GM13977 (cell line): ENCODE measurements at places on chromosomes 2 and 18.

GRCh38 chr2:7025082-7025481 is 107.9 kb downstream of the RNF144A start:
- no peak for DNase-seq

GRCh38 chr18:28079883-28080282 is 97.0 kb downstream of the CDH2 start:
- DNase-seq, result no peak

- no peak for DNase-seq
Observed at GRCh38 chr2:86078774-86079545, 26.7 kb downstream of the POLR1A start.

DNA sequence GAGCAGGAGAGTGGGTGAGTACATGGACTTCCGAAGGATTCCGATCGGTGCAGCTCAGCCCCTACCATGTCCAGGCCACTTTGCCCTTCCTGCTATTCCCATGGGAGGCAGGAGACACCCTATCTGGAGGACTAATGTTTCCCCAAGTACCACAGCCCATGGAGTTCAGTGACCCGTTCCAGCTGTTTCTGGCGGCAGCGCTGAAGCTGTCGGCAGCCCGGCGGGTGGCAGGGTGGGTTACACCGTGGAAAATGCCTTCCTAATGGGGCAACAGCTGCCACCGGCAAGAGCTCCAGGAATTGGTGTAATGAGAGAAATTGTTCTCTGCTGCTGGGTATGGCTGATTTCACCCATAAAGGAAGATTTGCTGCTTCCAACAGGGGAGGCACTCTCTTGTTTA is 98.3 kb downstream of the MYCN start:
- DNase-seq, result no peak

DNA sequence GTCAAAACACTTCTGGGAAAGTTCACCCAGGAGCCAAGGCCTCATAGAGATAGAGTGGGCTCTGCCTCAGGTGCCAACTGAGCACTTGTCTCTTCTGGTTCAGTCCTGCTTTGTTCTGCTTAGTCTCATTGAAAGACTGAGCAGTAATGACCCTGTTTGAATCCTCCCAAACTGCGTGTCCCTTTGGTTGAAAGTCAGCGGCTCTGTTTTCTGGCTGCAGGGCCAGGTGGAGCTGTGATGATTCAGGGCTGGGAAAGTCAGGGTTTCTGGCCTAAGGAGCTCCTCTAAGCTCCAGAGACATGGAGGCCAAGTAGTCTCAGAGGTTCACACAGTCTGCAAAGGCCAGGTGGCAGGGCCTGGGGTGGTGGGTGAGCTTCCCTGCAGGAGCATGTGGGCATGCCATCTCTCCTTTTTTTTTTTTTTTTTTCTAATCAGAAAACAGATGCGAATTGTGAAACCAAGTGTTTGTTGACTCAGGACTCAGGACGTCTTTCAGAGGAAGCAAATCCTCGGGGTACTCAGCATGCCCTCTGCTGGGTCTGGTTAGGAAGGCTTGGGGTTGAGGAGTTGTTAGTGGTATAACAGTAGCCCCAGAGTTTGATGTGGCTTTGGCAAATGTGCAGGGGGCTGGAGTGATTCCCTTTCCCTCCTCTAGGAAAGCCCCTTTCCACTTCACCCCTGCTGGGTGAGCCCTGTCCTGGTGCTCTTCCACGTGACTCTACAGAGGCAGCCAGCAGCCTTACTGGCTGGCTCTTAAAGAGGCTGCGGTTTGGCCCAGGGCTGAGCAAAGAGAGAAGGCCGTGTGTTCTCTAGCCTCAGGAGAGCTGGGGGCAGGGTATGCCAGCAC is 38.3 kb downstream of the TMEM17 start:
- DNase-seq, result no peak

DNA sequence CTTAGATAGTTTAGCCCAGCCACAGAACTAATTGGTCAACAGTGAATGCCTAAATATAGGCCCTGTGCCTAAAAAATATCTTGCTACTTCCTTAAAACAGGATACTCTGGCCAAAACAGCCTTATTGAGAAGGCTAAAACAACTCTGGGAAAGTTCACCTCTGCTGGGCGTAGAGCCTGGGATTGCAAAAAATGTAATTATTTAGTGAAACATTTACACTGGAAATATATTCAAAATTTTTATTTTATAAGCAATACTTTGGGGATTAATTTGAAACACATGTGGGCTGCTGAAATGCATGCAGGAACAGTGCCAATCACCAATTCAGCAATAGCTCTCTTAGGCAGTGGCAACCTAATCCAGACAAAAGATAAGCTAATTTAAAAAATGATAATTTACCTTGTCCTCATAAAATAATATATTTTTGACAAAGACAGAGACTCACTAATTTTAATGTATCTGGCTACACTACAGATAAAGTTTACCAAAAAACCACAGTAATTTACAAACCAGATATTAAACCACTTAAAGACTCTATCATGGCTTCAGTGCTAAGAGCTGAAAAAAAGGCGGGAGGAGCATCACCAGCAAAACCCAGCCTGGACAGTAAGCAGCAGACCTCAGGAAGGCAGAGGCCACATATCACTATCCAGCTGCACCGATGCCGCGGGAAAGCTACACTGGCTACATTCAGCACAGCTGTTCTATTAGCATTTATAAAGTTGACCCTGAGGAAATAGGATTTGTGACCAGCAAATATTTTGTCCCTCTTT is 18.5 kb downstream of the TRAK2 start:
- no peak for DNase-seq

DNA sequence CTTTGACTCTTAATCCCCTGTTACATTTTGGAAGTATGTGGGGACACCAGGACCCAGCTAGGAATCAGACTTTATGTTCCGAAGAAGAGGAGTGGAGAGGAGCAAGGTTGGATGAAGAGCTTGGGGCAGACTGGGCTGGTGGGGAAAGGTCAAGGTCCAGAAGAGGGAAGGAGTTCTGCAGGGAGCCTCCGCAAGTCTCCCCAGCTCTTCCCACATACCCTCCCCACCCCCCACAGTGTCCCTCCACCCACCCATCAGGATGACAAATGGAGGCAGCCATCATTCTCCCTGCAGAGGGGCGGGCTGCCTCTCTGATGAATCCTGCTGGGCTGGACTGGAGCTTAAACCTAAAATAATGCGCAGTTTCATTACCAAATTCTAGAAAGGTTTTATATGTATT is 77.2 kb downstream of the ACKR3 start:
- DNase-seq, result no peak

GRCh38 chr2:41941831-41942230 is 106.0 kb upstream of the PKDCC start:
- no peak for DNase-seq

GRCh38 chr2:102367331-102367971 is 11.9 kb downstream of the IL18R1 start:
- DNase-seq, result peak; percentile 50

DNA sequence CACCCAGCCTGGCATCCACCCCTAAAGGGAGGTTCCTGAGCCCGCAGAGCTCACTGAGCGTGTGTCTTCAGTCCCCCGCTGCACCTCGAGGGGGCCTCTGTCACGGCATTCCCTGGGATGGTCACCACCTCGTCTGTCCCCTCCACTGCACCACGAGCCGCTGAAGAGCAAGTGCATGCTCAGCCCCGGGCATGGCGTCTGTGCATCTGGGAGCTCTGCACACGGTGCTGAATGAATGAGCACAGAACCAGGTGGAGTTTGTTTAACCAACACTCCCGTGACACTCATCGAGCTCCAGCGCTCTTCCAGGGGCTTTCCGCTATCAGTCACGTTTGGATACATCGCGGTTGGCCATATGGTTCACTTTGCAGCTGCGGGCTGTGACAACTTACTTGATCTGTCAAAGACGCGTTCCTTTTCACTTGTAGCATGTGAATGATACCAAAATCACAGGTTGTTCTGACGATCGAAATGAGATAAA is 9.2 kb downstream of the ALLC start:
- no peak for DNase-seq

- peak; percentile 64 for DNase-seq
Observed at GRCh38 chr2:43224131-43224570, 2.3 kb downstream of the ZFP36L2 start.

- no peak for DNase-seq
Observed at GRCh38 chr18:58413667-58414628, 214.9 kb downstream of the ALPK2 start.

GRCh38 chr2:221559991-221560390 is 12.1 kb downstream of the EPHA4 start:
- DNase-seq, result no peak

GRCh38 chr18:56988022-56988421 is 158.9 kb upstream of the BOD1L2 start:
- no peak for DNase-seq

- no peak for DNase-seq
Observed at GRCh38 chr18:8834881-8835280, 129.5 kb downstream of the MTCL1 start.

DNA sequence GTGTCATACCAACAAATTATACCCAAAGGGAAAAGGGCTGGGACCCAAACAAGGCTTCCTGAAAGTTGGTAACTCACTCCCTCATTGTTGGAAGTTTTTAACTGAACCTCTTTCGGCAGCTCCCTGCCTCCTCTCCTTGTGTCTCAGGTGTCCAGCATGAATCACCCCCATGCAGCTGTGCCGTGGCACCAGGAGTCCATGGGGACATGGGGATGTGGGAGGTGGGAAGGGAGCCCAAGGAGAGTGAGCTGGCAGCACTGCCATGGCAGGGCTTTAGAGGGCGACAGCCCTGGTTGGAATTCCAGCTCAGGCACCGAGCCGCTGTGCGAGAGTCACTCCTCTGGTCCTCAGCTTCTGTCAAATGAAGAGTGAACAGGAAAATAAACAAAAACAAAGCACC is 12.5 kb upstream of the GYPC start:
- no peak for DNase-seq

DNA sequence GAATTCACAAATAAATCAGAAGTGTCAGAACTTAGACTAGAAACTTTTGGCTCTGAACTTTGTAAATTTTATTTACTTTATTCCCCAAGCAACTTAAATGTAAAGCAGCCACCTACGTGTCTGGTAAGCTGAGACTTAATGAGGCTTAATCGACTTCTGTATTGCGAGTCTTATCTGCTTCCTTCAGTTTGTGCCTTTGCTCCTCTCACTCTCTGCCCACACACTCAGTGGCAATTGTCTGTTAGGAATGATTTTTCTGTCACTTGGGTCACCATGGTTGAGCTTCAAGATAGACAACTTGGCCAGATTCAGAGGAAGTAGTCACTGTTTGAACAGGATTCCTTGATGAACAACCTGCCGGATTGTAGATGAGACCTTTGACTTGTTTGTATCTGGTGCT is 691.4 kb upstream of the FSHR start:
- DNase-seq, result no peak

DNA sequence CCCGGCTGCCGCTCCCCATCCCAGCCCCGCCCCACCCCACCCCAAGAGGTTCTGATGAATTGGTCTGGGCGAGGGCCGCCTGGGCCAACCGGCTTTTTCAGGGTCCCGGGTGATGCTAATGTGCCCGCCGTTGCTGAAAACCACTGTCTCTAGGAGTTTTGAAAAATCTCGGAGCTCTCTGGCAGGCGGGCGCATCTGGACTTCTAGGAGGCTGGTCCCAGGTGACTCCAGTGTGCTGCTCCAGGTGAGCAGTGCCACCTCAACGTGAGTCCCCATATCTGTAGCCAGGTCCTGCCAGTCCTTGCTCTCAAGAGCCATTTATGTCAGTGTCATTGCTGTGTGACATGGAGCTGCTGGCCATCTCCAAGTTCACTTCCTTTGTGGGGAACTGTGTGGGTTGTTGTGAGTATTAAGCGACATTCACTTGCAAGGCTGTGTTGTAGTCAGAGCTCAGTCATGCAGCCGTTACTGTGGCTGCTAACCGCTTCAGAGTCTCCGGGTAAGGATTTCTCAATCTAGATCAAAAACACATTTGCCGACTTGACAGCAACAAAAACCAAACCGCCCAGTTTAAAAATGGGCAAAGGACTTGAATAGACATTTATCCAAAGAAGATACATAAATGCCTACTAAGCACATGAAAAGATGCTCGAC is at the start of gene RFX8:
Gene RFX8, minus strand, starts transcription at position 382 of the 654 bp plus-strand sequence. CDS start 8,264 bp downstream, outside the sequence.
- peak; percentile 44 for DNase-seq

DNA sequence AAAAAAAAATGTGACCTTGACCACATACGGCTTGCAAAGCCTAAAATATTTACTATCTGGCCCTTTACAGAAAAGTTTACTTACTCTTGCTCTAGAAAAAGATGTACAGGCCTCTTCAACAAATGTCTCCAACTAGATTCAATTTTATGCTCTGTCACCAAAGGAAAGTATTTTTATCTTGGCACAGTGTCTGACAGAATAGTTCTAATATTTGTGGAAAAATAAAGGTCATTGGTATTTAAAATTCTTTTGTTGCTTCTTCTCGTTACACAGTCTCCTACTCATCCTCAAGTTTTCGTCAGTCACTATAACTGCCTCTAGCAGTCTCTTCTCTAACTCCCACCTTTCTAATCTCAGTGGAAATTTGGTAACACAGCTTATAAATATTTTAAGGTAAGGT is 1.4 kb downstream of the RBKS start:
- DNase-seq, result no peak

GRCh38 chr2:1501991-1502390 is 88.7 kb downstream of the TPO start:
- DNase-seq, result no peak

DNA sequence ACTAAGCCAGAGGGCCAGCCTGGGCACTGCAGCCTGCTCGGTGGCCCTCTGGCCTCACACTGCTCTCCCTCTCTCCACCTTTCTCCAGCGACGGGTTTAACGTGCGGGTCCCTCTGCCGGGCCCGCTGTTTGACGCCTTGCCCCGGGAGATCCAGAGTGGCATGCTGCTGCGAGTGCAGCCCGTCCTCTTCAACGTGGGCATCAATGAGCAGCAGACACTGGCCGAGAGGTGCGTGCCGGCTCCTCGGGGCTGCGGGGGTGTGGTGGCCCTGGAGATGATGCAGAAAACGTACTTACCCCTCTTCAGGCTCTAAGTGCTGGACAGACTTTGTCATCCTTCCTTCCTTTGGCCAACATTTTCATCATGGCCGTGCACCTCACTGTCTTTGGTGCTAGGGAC is 42.4 kb downstream of the COA5 start:
- no peak for DNase-seq

- DNase-seq, result no peak
Observed at GRCh38 chr18:50340078-50340477, 34.8 kb upstream of the SKA1 start.

DNA sequence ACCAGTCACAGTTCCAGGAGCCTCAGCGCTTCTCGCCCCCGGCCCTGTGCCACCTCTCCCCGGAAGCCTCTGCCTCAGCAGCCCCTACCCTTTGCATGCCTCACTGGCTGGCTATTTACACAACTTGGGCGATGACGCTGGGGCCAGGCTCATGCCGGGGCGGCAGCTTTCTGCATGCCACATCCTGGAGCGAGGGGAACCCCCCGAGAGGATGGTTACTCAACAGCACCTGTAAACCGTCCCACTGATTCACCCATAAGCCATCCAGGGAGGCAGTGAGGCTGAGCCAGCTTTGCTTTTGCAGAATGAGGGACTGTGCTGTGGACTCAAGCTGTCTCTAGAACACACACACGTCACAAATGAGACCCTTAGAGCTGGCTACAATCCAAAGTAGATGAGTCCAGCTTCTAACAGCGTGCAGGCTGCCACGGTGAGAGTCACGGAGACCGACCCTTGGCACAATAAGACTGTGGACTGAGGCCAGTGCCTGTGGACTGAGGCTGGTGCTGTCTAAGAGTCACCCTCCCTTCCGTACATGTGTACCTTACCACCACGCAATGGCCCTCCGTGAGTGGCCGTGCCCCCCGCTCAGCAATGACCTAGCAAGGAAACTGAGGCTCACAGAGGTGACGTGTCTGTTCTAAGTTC is 45.6 kb upstream of the ODC1 start:
- peak; percentile 80 for DNase-seq
